CD4-positive, alpha-beta memory T cell (primary cell): ENCODE measurements at places on chromosomes 3 and 15. TPM values are rescaled to one million over a fixed set of nuclear protein-coding genes. Genes with fewer than 3 reads are reported as not detected.

DNA sequence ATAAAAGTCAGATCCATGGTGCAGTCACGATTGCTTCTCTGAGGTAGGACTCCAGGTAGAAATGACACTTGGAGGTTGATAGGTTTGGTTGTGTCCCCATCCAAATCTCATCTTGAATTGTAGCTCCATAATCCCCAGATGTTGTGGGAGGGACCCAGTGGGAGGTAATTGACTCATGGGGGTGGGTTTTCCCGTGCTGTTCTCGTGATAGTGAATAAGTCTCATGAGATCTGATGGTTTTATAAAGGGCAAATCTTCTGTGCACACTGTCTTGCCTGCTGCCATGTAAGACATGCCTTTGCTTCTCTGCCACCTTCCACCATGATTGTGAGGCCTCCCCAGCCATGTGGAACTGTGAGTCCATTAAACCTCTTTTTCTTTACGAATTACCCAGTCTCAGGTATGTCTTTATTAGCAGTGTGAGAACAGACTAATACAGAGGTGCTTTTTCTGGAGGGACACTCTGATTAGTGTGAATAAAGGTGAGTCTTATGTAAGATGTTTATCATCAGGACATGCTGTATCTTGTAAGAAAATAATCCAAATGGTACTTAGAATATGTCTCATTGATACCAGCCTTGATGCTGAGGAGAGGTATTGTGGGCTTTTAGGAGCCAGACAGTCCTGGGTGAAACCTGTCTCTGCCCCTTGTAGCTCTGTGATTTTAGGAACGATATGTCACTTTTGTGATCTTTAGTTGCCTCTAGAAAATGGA, 43.0 kb downstream of the SLCO3A1 start:
- no peak for DNase-seq

- no peak for DNase-seq
These were observed 49.2 kb downstream of the NEK10 start for GRCh38 chr3:27319847-27320526.

GRCh38 chr15:63610209-63610841, 13.1 kb downstream of the FBXL22 start:
- DNase-seq, result peak; percentile 68

- no peak for DNase-seq
These were observed 77.7 kb downstream of the CEMIP start for GRCh38 chr15:80856809-80857377.

DNA sequence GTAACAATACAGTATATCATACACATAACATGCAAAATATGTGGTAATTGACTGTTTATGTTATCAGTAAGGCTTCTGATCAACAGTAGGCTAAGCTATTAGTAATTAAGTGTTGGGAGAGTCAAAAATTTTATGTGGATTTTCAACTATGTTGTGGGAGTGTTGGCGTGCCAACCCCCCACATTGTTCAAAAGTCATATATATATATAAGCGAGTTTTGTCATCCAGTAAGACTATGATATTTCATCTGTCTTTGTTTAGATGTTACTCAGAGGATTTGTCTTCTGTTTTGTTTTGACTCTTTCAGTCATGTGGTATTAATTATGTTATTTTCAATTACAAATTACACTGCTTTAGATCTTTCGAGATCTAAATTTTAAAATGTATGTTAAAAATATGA, 51.0 kb upstream of the RAP2B start:
- DNase-seq, result no peak

- no peak for DNase-seq
These were observed 113.8 kb downstream of the ADAMTSL3 start for GRCh38 chr15:83767741-83768140.

GRCh38 chr3:154243353-154243752, 80.9 kb downstream of the DHX36 start:
- DNase-seq, result no peak

GRCh38 chr3:48784426-48785120, 63.1 kb downstream of the PRKAR2A start:
- DNase-seq, result no peak

SOX2 gene
- total RNA-seq, result not detected

FBXO40 gene
- total RNA-seq, result not detected

IL16 gene
- total RNA-seq, result 400 TPM

HGD gene
- 3.0 TPM for total RNA-seq

PLSCR1 gene
- total RNA-seq, result 24.9 TPM

TRH gene
- not detected for total RNA-seq
